ENCODE measurements at places on chromosomes 12 and 14. TPM values are rescaled to one million over a fixed set of nuclear protein-coding genes. Genes with fewer than 3 reads are reported as not detected.

- DNase-seq = peak; percentile 11
Observed at GRCh38 chr14:74275241-74275841, 27.4 kb downstream of the ABCD4 start.

GRCh38 chr12:15116983-15117382, 104.2 kb downstream of the RERG start:
- DNase-seq = no peak

The IL31 gene
- total RNA-seq = not detected

GRCh38 chr12:121465921-121466793, 66.2 kb downstream of the RNF34 start:
- DNase-seq = peak; percentile 15

All from SK-MEL-5 (cell line).